ENCODE measurements at places on chromosomes 7 and 10.
A peak's percentile ranks its signal among the peaks of the same experiment; 100 is the strongest.

GRCh38 chr7:78074713-78075112 lies 276.1 kb downstream of the PHTF2 start:
- no peak for DNase-seq

GRCh38 chr10:101363850-101364400 lies 10.0 kb downstream of the BTRC start:
- no peak for DNase-seq

DNA sequence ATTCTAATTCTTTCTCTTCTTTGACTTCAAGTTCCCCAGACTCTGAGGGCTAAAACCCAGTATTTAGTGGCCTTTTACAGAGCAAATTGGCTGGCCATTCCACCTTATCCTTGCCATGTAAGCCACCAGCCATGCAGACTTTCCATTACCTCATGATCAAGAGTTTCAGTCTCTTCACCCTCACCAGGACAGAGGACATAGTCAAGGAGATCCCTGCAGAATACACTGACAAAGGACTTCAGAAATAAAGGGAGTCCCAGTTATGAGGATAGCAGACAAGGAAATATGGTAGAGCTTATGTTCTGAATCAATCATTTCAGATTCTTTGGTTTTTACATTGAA lies 1080.4 kb upstream of the C7orf33 start:
- DNase-seq = no peak

- DNase-seq = no peak
These were observed 4.8 kb downstream of the BTRC start for GRCh38 chr10:101358706-101359300.

DNA sequence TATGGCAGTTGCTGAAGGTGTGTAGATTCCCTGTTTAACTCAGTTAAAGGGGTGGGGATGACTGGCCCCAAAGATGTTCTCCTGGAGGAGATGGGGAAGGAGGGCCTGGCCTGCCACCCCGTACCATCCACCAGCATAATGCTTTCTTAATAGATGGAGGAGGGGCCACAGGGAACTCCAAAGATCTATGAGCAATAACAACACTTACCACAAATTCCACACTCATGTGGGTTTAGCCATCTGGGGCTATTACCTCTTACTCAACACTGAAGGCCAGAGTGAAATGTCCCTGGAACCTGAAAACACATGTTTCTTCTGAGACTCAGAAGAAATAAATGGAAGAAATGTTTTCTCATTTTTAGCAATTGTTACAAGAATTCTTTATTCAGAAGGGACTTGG lies 259.0 kb downstream of the CXCL12 start:
- DNase-seq = peak; percentile 92

DNA sequence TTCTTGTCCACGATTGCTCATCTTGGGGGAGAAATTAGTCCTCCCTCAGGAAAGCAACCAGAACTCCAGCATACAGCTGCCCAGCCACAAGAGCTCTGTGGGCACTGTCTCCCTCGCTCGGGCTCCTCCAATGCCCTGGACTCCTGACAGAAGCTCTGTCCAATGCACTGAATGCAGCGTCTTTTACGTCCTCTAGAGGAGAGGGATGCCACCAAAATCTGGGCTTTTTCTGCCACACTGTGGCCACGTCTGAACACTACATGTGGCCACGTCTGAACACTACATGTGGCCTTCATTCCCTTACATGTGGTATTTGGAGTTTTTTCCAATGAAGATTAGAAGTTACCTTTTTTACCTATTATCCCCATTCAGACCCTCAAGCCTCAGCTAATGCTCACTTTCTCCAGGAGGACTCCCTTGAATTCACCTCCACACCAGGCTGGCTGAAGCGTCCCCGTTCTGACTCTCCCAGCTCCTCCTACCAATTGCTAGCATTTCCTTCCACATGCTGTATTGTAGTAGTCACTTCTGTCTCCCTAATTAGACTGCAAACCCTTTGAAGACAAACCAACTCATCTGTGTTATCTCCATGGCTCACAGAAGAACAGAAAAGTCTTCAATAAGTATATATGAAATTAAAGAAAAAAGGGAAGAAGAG lies 134.3 kb upstream of the PDE1C start:
- DNase-seq = peak; percentile 37

- no peak for DNase-seq
These were observed 102.8 kb upstream of the ZNF438 start for GRCh38 chr10:31134311-31134952.
